ENCODE measurements at places on chromosomes 7 and 10. TPM values are rescaled to one million over a fixed set of nuclear protein-coding genes. Genes with fewer than 3 reads are reported as not detected.

The FOXP2 gene
- not detected for total RNA-seq

The INPP5F gene
- 27.3 TPM for total RNA-seq

DNA sequence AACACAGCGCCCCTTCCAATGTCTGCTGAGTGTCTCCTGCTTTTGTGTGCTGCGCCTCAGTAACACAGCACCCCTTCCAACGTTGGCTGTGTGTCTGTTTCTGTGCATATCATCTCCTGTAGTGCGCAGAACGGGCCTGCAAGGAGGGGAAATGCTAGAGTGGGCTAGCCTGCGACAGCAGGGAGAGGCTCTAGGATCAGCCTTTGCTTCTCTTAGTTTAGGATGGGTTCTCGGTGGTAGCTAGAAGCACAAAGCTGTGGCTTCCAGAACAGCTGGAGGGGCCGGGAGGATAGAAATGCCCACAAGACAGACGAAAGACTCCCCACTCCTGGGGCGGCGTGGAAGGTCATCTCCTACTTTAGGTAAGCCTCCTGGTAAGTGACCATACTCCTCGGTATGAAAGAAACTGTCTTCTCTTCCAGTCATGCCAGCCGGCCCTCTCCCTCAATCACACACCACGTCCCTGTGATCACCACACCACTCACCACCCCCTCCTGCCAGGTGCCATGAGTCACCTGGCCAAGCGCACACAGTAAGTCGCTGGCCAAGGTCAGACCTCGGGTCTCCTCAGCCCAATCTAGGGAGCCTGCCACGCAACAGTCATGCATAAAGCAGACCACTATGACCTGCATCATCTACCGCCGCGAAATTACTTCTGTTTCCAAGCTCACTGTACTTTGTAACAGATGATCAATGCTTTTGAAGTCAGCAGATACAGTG lies 4.8 kb downstream of the PITRM1 start:
- no peak for DNase-seq

- DNase-seq = no peak
Observed at GRCh38 chr7:144470078-144470477, 66.6 kb upstream of the NOBOX start.

DNA sequence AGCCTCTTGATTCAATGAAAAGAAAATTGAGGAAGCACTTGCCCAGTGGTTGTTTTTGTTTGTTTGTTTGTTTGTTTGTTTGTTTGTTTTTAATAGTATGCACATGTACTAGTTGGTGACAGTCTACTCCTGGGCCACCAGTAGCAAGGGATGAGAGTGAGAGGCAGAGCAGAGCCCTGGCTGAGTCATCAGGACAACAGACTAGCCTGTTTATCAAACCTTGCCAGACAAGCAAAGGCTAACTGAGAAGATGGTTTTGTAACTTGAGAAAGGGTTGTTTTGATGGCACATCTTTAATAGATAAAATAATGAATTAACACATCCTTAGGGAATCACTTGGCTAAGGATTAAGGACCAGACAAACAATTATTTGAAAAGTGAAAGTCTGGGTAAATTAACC lies 78.1 kb downstream of the INHBA start:
- no peak for DNase-seq

DNA sequence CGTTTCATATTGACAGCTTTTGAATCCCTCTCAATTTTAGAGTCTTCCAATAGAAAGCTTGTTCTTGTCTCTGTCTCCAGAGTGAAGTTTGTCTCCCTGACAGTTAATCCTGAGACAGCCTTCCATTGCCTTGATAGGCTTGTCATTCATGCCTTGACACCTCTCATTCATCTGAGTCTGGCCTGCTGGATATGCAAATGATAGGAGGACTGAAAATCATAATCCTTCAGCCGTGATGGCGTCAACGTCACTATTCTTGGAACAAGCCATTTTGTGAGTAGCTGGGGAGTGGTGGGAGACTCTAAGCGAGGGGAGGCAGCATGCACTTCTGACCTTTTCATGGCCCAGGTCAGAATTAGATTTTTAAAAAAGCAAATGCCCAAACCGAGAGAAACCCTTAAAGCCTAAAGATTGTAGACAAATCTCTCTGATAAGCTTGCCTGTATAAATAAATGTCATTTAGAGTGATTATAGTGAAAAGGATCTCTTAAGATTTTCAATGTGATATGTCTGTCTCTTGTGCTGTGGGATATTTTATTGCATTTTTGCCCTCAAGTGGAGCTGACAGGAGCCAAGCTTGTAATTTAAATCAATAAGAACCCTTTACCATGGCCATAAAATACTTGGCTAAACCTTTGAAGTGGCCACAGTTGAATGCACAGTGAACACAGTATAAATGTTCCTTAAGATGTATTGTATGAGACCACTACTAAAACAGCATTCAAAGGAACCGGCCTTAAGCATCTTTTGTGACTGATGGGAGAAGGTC lies 148.8 kb downstream of the SNX10 start:
- DNase-seq = no peak

GRCh38 chr10:78552261-78552811 lies 516.4 kb upstream of the ZMIZ1 start:
- no peak for DNase-seq
